ENCODE measurements at places on chromosomes 6 and 20.

DNA sequence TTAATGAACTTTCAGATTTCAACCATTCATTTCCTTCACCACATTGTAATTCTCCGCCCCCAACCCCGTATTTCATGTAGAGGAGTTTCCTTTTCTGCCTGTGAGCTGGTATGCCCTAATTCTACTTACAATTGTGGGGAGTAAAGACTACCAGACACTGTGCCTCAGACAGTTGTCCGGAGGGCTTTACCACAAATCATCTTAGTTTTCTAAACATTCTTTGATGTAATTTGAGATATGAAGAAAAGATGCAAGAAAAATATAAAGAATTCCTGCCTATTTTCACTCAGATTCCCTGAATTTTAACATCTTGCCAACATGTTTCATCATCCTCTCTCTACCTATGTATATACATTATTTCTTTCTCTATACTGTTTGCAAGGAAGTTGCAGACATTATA is 28.3 kb upstream of the LOC128125822 start:
- DNase-seq, result peak; percentile 8

DNA sequence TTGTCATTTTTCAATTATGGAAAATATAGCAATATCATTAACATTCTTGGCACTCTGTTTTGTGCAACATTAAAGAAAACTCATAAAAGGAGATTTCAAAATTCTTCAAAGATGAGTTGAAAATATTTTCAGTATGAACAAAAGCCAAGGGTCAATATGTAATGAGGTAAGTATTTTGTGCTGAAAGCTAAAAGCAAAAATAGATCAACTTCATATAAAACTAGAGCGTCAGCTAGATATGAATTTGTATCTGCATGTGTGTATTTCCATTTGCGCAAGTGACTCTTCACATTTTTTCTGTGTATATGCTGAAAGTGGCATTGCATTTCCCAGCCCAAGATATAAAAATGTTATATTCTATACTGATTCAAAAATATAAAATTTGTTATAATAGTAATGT is 492.1 kb upstream of the EYS start:
- no peak for DNase-seq

DNA sequence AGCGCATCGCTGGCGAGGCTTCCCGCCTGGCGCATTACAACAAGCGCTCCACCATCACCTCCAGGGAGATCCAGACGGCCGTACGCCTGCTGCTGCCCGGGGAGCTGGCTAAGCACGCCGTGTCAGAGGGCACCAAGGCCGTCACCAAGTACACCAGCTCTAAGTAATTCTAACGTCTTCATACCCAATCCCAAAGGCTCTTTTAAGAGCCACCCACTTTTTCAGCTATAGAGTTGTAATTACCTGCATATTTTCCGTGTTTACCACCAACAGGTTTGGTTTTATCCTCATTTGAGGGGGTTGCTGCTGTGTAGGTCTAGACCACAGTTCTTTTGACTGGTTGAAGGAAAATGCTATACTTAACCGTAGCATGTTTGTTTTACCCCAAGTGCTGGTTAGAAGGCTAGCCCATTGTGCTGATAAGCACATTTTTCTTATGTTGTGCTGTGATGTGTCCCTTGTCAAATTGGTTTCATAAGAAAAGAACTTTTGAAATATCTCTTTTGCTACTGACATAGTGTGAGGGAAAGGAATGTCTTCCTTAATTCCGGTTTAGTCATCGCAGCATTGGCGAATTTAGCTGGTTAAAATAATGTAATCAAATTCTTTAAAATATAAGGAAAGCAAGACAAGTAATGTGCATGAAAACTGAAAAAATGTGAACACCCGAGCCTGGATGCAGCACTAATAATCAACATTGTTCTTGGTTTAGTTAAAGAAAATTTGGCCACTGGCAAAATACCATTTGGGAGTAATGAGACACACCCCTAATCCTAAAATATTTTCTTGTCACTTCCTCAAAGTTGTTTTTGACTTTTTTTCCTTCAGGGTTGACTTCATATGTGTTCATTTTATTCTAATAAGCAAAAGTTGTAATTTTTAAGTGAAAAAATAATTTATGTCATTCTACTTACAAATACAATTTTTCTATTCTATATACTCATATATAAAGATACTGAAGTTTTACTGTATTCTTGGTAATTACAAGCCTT is 112.8 kb downstream of the HFE start:
- peak; percentile 30 for DNase-seq

DNA sequence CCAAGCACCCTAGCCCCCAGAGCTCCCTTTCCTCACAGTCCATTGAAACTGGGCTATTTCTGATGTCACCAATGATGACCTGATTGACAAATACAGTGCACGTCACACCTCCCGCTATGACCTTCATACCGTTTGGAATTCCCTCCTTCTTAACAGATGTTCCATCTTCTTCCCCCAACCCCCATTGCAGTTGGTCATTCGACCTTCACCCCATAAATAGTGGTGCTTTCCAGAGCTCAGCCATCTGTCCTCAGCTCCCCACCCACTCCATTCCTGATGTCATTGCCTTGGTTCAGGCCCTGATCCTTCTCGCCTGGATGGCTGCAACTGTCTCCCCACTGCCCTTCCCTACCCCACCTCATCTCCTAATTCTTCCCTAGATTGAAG is 198.5 kb downstream of the SOD2 start:
- no peak for DNase-seq

- DNase-seq, result no peak
These were observed 80.8 kb downstream of the AIG1 start for GRCh38 chr6:143141442-143141841.

DNA sequence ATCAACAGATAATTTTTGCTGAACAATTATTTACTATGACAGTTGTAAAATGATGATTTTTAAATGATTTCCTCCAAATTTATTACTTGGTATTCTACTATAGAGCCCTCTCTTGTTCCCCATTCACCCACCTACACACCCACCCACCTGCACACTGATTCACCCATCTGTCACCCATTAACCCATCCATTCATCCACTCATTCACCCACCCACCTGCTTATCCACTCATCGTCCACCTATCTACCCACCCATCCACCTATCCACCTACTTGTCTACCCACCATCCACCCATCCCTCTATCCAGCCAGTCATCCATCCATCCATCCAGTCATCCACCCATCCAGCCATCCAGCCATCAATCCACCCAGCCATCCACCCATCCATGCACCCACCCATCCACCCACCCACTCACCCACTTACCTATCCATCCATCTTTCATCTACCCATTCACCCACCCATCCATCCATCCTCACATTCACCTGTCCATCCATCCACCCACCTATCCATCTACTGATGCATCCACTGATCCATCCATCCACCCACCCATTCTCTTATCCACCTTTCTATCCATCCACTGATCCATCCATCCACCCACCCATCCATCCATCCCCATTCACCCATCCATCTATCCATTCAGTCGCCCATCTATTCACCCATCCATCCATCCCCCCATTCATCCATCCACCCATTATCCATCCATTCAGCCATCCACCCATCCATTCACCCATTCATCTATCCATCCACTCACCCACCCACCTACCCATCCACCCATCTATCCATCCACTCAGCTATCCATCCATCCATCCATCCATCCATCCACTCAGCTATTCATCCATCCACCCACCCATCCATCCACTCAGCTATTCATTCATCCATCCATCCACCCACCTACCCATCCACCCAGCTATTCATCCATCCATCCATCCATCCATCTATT is 72.0 kb downstream of the SYNJ2 start:
- DNase-seq, result no peak

DNA sequence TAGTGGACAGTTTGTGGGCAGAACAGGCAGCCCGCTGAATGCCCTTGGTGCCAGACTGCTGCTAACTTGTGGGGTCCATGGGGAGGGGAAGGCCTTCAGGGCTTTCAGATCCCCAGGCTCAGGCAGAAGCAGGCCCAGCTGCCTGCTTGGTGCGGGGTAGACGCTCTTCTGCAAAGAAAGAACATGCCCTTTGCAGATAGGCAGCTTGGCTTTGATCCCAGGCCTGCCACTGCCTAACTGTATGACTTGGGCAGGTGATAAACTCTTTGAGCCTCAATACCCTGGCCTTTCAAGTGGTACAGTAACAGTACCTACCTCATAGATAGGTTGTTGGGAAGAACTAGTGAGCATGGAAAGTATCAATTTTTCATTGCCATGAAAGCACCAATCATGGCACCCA is 28.4 kb downstream of the CHMP4B start:
- DNase-seq, result no peak

GRCh38 chr20:24821391-24821790 is 127.7 kb upstream of the CST7 start:
- DNase-seq, result no peak

DNA sequence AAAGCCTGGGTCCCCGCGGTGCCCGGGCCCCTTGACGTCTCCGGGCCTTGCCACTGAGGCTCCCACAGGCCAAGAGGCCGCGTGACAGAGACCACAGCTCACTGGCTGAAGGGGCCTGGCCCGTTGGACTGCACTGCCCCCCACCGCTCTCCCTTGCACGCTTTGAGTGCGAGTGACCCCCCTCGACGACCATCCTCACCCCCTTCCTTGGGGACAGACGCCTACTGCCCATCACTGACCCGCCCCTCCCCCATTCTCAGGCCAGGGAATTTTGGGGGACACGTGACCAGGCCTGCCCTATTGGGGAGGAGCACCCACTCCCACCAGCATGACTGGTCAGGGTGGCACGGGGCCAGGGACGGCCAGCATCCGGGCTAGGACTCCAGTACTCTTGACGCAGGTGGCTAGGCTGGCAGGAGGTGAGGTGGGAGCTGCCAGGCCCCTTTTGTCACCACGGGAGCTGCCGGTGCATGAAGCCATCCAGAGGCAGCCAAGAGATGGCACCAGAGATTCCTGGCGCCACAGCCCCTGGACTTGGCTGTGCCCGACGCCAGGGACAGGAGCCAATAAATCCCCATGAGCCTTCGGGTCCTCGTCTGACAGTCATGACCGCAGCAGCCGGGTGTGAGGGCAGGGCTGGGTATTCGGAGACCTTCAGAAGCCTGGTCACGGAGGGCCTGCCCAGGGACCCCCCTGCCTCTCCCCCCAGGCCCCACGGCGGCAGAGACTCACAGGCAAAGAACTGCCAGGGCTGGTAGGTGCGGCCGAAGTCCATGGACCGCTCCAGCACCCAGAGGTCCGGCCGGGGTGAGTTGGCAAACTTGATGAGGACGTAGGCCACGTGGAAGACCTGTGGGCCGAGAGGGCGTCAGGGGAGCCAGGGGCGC is 14.5 kb downstream of the LAMA5 start:
- no peak for DNase-seq

- no peak for DNase-seq
These were observed 112.0 kb upstream of the CARMIL1 start for GRCh38 chr6:25166955-25167748.

DNA sequence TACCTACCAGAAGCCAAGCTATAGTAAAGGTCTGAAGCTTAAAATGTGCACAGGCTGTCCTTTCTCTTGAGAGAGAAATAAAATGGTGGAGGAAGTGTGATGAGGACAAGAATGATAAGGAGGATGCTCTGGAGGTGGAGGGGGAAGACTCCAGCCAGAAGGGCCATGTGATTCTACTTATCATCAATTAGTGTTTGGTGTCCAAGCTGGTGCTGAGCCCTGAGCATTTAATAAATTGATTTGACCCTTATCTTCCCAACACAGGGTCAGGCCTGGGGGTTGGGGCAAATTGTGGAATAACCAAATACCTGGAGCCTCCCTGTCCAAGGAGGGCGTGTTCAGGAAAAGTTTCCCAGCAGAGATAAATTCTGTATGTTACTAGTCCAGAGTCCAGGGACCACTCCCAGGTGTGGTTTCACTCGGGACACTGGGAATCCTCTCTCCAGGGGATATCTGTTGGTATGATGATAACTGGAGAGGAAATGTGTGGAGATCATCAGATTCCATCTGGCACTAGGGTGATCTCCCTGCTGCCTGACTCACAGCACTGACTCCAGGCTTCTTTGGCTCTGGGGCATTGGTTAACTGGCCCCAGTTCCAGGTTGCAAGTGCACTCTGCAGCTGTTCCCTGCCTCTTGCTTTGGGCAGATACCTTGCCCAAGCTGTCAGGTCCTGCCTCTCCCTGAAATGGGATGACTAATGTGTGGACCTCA is 3.8 kb upstream of the MYBL2 start:
- DNase-seq, result no peak

GRCh38 chr6:84442208-84442607 is 214.8 kb upstream of the CEP162 start:
- no peak for DNase-seq

DNA sequence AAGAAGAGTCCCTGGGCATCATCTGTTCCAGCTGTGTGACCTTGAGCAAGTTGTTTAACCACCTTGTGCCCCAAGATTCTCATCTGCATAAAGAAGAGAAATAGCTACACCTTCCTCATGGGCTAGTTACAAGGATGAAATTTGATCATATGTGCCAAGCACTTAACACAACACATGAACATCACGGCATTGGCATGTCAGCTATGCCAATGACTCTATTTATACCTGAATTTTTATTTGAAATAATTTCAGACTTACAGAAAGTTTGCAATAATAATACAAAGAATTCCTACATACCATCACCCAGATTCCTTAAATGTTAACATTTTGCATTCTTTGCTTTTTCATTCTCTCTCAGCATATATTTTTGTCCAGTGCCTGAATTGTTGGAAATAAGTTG is 21.0 kb upstream of the TCF15 start:
- DNase-seq, result no peak

DNA sequence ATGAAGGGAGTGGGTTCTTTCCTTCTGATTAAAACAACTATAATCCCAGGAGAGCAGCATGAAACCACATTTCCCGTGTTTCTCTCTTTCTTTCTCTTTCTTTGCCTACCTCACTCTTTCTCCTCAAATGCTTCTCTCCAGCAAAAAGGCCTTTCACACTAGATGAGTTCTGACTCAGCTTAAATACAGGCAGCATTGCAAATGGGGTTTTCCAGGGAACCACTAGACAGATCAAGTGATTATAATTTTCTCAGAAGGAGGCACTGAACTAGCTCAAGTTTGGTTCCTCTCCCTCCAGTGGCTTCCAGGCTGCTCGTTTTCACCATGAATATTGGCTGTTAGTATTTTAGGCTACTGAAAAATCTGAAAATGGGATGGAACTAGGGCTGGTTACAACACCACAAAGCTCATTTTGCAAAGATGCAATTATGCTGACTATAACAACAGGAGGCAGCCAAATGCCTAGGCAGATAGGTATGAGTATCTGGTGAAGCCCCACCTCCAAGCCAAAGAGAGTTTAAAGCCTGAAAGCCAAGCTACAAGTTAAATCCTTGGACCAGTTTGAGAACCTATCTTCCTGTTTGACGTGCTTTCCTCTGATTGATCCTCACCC is 260.0 kb downstream of the MMUT start:
- no peak for DNase-seq

GRCh38 chr20:57840066-57840465 is 130.3 kb upstream of the PMEPA1 start:
- DNase-seq, result no peak

DNA sequence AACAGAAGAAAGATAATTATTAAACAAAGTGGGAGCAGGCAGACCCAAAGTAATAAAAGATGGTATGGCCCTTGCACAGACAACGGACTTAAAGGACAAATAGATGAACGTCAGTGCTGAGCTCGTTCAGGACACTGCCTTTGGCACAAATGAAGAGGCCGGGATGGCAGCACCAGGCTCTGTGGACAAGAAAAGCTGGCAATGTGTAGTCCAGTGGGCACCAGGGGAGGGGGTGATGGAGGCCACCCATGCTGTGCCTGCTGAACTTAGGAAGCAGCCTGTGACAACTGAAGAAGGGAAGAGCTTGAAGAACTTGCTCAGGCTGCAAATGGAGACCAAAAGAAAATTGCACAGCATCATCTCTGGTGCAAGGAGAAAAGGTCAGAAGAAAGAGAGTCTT is 131.0 kb downstream of the ANKRD60 start:
- no peak for DNase-seq
